Fibroblast of skin of scalp (primary cell): ENCODE measurements at places on chromosomes 2 and 18.

DNA sequence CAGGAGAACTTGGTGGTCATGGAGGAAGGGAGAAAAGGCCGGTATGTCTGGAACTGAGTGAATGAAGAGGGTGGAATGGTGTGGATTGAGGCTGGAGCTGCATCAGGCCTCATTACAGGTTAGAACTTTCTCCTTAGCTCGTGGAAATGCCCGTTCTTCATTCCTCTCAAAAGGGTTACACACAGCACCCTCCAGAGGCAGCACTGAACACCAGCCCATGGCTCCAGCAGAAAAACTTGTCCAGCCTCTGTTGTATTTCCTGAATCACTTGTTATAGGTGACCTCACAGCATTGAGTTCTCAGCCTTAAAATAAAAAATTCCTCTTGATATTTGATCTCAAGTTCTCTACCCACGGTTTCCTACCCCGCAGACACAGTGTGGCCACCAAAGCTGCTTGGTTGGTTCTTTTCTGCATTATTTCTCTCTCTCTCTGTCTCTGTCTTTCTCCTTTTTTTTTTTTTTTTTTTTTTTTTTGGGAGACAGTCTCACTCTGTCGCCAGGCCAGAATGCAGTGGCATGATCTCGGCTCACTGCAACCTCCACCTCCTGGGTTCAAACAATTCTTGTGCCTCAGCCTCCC lies 89.6 kb downstream of the ITGB1BP1 start:
- DNase-seq, result peak; percentile 82

DNA sequence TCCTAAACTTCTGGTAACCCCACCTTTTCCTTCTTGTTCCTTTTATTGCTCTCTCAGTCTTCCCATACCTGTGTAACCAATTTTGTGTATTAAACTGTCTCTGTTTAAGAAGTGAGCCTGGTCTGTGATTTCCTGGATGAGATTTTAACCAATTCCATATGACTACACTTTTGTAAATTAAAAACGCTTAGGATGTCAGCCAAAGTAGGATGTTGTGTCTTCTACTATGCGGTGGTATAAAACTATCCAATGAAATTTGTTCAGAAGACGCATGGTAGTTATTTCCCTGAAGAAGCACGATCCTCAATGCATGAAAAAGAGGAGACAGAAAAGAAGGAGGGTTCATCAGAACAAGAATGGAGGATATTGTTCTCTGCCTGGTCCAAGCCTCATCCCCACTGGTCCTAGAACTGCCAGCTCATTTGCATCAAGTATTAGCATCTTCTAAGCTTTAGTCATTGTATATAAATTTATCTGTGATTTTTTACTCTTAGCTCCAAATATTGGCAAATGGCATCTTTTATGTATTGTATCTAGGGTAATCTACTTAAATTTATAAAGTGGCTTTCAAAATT lies 127.4 kb downstream of the TGIF1 start:
- DNase-seq, result no peak

GRCh38 chr2:151782378-151783132 lies 45.7 kb downstream of the ARL5A start:
- peak; percentile 36 for DNase-seq

DNA sequence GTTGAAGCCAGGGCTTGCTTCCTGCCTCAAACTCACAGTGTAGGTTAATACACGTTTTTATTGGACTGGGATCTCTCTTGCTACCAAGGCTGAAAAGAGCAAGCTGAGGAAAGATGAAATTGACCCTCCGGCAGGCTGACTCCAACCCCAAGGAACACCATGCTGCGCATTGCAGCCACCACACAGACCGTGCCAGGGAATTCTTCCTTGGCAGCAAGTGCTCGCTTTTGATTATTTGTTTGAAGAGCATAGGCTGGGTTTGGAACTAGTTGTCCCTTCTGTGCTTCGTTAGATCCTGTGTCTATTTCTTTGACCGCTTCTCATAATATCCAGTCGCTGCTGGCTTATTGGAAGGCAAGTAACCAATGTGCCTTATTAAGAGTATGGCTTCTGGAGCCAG lies 34.4 kb upstream of the DARS1 start:
- DNase-seq, result no peak

DNA sequence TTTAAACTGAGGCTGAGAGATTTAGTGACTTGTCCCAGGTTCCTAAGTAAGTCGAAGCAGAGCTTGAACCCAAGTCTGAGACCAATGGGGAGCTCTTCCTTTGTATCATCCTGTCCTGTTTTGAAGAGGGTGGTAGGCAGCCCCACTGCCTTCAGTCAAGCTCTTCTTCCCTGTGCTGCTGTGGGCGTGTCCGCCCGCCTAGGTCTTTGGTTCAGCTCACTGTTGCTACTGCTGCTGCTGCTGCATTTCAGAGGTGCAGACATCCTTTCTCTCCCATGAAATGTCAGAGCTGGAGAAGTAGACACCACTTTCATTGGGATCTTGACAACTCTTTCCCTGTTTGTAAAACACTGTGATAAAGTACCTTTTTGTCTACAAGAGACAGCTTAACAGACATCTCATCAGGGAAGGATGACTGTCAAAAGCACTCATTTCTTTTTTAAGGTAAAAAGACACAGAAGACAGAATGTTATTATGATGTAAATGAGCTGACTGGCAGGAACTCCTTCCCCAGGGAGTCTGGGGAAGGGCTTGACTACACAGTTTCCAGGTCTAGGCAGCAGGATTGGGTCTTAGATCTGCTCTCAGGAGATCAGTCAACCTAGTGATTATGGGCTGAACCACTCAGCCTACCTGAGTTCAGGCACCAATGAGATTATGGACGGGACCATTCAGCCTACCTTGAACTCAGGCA lies 91.7 kb upstream of the TRIB2 start:
- no peak for DNase-seq

DNA sequence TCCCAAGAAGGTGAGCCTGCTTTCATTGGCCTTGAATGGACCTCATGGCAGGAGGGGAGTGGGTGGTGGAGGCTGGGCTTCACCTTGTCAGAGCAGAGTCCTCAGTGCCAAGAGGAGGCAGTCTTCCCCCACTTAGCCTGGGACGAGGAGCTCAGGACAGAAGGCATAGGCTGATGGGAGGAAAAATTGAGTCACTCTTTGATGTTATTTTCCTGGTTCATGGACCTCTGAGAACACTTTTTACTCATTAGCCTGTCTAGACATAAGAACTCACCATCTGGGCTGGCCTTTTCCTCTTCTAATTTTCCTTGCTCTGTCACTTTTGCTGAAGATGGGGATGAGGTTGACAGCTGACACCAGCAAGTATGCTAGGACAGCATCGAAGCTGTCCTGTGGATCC lies 225.7 kb upstream of the TNP1 start:
- DNase-seq, result peak; percentile 79

DNA sequence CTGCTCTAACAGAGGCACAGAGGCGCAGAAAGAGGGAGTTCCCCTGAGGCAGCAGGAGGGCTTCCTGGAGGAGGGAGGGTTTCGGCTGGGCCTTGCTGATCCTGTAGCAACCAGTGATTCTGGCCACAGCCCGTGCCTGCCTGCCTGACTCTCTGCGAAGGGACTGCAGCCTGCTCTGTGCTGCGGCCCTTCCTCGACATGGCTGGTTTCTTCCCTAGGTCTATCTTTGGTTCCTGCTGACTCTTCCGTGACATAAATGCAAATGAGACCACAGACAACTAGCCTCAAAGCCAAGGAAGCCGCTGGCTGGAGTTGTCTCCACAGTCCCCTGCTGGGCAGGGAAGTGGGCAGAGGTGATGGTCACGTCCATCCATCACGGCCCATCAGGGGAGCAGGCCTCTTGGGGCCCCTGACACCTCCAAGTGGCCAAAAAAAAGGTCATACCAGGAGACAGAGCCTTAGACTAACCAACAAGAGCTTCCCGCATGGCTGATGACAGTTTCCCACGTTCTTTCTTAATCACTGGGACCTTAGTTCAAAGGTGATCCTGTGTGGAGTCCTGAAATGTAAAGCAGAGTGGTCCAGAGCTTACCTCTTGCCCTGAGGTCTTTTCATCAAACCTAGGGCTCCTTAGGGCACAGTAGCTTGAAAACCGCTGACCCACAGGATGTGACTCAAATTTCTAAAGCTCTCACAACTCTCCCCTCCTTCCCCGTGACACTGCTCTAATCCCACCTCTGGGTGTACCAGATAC lies 55.3 kb downstream of the HS1BP3 start:
- DNase-seq, result no peak

- peak; percentile 93 for DNase-seq
Observed at GRCh38 chr2:158600155-158600802, 143.5 kb downstream of the PKP4 start.

DNA sequence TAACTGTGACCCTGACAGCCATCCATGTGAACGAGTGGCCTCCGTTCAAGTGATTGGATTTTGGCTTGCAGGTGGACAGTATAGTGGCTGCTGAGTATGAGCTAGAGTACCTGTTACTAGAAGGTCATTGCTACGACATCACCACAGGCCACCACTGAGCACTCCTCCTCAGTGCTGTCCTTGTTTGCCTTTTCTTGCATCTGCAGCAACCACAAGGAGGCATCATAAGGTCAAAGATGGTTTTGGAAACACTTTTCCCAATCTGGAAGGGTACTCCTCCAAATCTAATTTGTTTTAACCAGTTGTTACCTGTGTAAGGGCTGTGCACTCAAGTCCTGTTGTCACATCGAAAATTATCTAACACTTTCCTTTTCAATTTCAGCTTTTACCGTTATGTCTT lies 81.2 kb downstream of the UGGT1 start:
- DNase-seq, result no peak

DNA sequence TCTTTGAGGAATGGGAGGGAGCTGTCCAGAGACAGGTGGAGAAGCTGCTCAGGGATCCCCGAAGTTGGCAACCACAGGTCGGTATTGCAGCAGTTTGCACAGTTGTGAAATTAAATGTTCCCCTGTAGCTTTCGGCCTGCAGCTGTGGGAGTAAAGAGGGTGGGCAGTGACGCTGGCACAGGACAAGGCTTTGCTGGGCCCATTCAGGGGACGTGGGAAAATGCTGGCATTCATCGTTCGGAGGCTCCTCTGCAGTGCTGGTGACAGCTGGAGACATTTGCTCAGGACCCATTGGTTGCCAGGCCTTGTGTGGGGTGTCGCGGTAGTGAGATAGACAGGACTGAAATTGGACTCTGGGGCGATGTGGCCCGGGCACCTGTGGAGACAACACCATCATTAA lies 173.7 kb downstream of the MYCN start:
- no peak for DNase-seq

GRCh38 chr2:225437319-225437718 lies 37.8 kb downstream of the NYAP2 start:
- DNase-seq, result no peak

- DNase-seq, result no peak
Observed at GRCh38 chr2:148044322-148044721, 23.4 kb downstream of the MBD5 start.

GRCh38 chr2:42754021-42754775 lies 9.7 kb downstream of the OXER1 start:
- no peak for DNase-seq

DNA sequence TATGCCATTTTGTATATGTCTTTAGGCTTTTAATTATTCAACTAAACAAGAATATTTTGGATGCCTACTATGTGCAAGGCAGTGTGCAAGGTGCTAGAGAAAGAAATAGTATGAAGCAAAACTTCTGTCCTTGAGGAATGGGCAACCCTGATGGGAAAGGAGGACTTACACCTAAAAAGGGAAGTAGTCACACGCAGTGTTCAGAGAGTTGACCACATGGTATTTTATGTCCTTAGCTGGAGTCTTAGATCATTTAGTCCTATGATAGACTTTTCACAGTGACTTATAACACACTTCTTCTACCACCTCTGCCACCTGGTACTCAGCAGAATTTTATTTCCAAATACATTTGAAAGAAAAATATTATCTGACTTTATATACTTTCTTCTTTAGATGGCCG lies 291.6 kb downstream of the PLCL1 start:
- DNase-seq, result no peak

DNA sequence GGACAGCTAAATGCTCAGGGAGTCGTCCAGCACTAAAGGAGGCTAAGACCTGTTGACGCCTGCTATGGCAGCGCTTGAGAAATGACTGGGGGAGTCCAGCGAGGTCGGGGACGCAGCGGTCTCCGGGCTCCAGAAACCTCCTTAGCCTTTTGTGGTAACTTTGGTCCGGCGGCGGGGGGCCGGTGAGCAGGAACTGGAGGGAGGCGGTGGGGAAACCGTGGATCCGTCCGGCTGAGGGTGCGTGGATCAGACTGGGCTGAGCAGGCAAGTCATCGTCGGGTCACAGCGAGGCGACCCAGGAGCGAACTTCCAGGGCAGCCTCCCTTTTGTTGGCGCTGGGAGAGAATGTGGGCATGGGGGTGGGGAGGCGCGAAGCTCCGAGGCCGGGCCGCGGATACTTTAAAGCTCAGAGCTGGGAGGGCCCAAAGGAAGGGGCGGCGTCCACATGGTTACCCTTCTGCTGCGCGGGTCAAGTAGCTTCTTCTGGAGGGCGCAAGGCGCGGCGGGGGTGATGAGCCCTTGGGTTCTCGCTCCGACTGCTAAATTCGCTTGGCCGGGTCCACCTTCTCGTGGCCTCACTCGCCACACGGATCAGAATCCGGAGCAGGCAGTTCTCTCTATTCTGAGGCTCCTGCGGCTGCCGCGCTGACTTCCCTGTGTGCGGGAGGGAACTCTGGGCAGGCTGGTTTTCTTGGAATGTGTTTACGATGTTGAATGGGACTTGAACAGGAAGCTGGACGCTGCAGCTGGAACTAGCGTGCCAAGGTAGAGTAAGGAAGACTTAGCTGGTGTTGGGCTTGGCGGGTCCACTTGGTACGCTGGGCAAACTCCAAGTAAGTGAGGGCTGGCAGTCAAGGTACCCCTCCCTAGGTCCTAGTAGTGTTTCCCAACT lies 920 bp downstream of the GULP1 start:
- DNase-seq, result peak; percentile 74

GRCh38 chr2:150520887-150521664 lies 33.6 kb upstream of the RND3 start:
- DNase-seq, result peak; percentile 70

DNA sequence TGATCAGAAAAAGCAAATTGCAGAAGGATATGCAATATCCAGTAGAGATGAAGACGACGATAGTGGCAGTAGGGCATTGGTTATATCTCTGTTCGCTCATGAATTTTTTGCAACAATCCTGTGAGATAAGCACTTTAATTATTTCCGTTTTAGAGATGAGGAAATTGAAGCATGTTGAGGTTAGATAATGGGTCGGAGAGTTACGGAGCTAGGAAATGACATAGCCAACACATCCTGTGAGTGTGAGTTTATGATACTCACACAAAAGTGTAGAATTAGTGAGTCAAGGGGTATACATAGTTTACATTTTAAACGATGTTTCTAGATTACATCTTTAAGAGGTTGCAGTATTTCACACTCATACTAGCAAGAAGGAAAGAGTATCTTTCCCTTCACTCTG lies 123.1 kb upstream of the ARL4C start:
- DNase-seq, result no peak

DNA sequence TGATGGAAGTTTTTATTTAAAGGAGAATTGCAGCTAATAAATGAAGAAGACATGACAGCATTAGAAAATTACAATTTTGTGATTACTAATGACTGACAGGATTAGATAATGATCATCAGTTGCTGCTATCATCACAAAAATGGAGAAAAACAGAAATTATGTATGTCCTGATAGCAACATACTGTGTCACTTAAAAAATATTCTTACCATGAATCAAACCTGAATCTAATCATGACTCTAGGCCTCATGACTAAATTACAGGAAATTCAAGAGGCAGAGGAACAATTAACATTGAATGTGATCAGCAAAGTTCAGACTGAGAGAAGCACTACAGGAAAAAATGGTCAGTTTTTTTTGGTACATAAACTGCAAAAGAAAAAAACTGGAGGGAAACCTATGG lies 147.8 kb downstream of the PMAIP1 start:
- DNase-seq, result peak; percentile 13

- DNase-seq, result no peak
Observed at GRCh38 chr2:27263287-27264252, 723 bp upstream of the SLC30A3 start.
